ENCODE measurements at places on chromosomes 5 and 9. TPM values are rescaled to one million over a fixed set of nuclear protein-coding genes. Genes with fewer than 3 reads are reported as not detected.

- no peak for DNase-seq
- no peaks in the 10 kb centered on the region for H3K4me1 ChIP-seq
- no peaks in the 10 kb centered on the region for H3K36me3 ChIP-seq
- no peak overlapping the region for H3K27ac ChIP-seq
- no peak overlapping the region for H3K4me3 ChIP-seq
These were observed 148.5 kb downstream of the NMUR2 start for GRCh38 chr5:152256580-152256979.

- no peak overlapping the region for H3K4me3 ChIP-seq
- H3K27me3 ChIP-seq: no peaks in the 10 kb centered on the region
These were observed 82.4 kb downstream of the PPP2R2B start for GRCh38 chr5:146796144-146796543.

GRCh38 chr9:5269249-5269715, 35.2 kb downstream of the RLN2 start:
- H3K27ac ChIP-seq: no peak overlapping the region
- H3K36me3 ChIP-seq: no peaks in the 10 kb centered on the region
- DNase-seq: no peak
- no peaks in the 10 kb centered on the region for H3K27me3 ChIP-seq
- no peaks in the 10 kb centered on the region for H3K4me1 ChIP-seq

- DNase-seq: no peak
- H3K4me3 ChIP-seq: no peak overlapping the region
- no peaks in the 10 kb centered on the region for H3K27me3 ChIP-seq
- no peak overlapping the region for H3K27ac ChIP-seq
These were observed 62.5 kb downstream of the GNAQ start for GRCh38 chr9:77969083-77969482.

DNA sequence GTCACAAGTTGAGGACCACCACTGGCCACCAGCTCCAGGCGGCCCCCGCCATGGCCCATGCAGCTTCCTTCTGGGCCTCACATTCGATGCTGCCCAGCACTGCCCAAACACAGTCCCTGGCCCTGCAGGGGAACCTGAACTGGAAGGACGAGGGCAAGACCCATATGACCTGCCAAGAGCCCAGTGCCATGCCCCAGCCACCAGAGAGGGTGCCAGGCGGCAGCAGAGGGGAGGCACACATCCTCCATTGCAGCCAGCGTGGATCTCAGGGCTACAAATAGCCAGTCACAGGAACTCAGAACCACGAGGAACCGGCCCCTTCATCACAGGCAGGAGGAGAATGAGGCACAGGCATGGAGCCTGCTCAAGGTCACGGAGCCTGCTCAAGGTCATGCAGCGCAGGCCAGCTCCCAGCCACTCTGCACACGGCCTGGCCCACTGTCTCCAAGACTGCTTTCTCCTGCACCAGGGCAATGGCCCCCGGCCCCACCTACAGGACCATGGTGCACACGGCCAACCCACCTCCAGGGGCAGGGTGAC, 69.6 kb downstream of the SEMA4D start:
- no peak overlapping the region for H3K27ac ChIP-seq
- no peaks in the 10 kb centered on the region for H3K36me3 ChIP-seq
- H3K27me3 ChIP-seq: no peaks in the 10 kb centered on the region
- no peaks in the 10 kb centered on the region for H3K4me1 ChIP-seq
- H3K4me3 ChIP-seq: no peak overlapping the region

- no peak overlapping the region for H3K27ac ChIP-seq
- no peaks in the 10 kb centered on the region for H3K27me3 ChIP-seq
- DNase-seq: no peak
- no peaks in the 10 kb centered on the region for H3K4me1 ChIP-seq
- H3K36me3 ChIP-seq: no peaks in the 10 kb centered on the region
These were observed 156.5 kb downstream of the CDH9 start for GRCh38 chr5:26881901-26882300.

DNA sequence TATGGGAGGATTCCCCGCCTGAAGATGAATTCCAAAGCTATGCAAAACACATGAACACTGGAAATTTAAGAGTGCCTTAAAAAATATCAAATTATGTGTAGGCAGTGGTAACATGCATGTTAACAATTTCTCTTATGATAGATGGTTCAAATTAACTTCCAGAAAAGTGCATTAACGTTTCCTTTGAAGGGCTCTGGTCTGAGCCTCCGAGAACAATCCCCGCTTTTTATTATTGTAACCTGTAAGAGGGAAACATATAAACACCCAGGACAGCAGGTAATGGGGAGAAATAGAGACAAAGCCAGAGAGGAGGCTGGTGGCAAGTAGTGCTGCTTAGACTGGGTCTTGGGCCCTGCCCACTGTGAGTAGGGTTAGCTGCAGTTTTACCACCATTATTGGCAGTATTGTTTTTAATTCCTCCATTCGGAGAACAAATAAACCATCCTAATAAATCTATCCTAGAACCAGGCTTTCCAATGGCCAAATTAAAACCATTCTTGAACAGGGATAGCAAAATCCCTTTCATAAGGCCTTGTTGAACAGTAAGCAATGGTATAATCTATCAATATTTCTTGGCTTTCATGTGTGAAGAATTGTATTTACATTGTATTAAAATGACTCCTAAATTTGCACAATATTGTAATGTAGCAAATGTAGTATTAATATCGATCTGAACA, 6.3 kb downstream of the NR2F1 start:
- H3K36me3 ChIP-seq: no peaks in the 10 kb centered on the region
- DNase-seq: no peak

DNA sequence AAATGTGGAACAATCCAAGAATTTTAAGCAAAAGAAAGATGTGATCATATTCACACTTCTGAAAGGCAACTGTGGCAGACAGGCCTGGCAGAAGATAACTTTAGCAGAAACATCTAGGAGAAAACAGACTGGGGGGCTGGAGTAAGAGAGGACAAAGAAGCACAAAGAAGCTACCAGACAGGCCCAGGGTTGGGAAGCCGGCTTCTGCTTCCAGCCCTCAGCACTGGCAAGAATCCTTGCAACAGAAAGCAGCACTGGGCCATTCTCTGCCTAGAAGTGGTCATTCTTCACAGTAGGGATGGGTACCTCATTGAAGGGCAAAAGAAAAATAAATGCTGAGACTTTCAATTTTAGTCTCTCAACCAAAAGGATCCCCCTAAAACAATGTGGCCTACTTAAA, 49.6 kb downstream of the EFNA5 start:
- no peaks in the 10 kb centered on the region for H3K4me1 ChIP-seq
- H3K4me3 ChIP-seq: no peak overlapping the region
- H3K27me3 ChIP-seq: no peaks in the 10 kb centered on the region
- no peak overlapping the region for H3K27ac ChIP-seq

DNA sequence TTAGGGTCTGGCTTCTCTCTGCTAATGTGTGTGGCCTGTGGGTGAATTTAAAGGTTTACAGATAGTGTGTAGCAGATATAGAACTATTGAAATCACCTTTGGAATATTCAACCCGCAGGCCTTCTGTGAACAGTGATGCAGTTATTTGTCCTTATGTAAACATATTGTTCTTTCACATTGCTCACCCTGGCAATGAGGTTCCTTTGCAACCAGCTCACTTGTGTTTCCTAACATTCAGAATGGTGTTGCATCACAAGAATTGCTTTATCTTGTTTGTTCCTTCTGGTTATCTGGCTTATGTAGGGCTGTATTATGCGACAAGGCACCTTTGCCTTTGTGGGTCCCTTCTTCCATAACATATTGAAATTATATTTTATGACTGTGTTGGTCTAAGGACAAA, 370.3 kb downstream of the NNT start:
- H3K27me3 ChIP-seq: no peaks in the 10 kb centered on the region
- DNase-seq: no peak
- H3K27ac ChIP-seq: no peak overlapping the region
- no peak overlapping the region for H3K4me3 ChIP-seq

- no peak overlapping the region for H3K27ac ChIP-seq
- H3K4me1 ChIP-seq: peaks cover 39% of the 10 kb centered on the region
- no peak for DNase-seq
These were observed 165.7 kb upstream of the DMRT1 start for GRCh38 chr9:675697-676370.

- no peaks in the 10 kb centered on the region for H3K27me3 ChIP-seq
- DNase-seq: no peak
- no peak overlapping the region for H3K4me3 ChIP-seq
- peaks cover 66% of the 10 kb centered on the region for H3K36me3 ChIP-seq
These were observed 37.9 kb downstream of the RNF44 start for GRCh38 chr5:176499273-176499672.

DNA sequence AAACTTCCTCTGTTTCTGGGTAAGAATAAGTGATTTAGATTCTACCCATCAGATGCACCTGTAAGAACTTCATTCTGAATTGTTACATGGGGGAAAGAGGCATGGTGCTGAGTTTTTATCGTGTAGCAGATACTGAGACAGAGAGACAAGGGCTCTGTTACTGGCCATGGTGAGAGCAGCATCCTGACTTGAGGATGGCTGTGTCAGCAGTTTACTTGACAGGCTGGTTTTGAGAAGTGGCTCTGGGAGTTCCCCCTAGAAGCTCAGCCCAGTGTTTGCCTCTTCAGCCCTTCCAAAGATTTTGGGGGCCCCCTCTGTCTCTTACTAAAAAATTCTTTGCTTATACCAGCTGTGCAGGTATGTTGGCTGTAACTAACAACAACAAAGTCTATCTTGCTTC, 510.5 kb downstream of the LRRC70 start:
- no peak overlapping the region for H3K27ac ChIP-seq
- no peak overlapping the region for H3K4me3 ChIP-seq
- DNase-seq: no peak
- no peaks in the 10 kb centered on the region for H3K36me3 ChIP-seq
- H3K27me3 ChIP-seq: no peaks in the 10 kb centered on the region
- no peaks in the 10 kb centered on the region for H3K4me1 ChIP-seq

- no peak for DNase-seq
- H3K4me3 ChIP-seq: no peak overlapping the region
- H3K27me3 ChIP-seq: no peaks in the 10 kb centered on the region
- no peaks in the 10 kb centered on the region for H3K4me1 ChIP-seq
These were observed 133.7 kb upstream of the ASTN2 start for GRCh38 chr9:117548556-117548955.

DNA sequence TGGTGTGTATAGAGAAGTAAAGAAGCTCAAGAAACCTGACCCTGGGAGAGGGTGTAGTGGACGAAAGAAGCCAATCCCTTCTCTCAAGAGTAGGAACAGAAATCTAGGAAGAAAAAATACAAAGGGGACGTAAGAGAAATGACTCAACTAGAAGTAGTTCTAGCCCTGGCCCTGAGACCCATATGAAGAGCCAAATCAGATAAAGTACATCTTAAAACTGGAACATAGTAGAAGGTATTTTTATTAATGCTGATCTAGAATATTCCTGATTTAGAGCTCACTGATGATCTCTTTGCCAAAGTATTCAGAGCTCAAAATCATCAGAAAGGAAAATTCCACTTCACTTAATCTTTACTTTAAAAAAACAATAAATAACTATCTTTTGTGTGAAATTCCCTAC, 184.8 kb downstream of the MLLT3 start:
- H3K4me1 ChIP-seq: peaks cover 31% of the 10 kb centered on the region
- DNase-seq: no peak
- no peak overlapping the region for H3K4me3 ChIP-seq
- H3K36me3 ChIP-seq: no peaks in the 10 kb centered on the region
- H3K27me3 ChIP-seq: no peaks in the 10 kb centered on the region

DNA sequence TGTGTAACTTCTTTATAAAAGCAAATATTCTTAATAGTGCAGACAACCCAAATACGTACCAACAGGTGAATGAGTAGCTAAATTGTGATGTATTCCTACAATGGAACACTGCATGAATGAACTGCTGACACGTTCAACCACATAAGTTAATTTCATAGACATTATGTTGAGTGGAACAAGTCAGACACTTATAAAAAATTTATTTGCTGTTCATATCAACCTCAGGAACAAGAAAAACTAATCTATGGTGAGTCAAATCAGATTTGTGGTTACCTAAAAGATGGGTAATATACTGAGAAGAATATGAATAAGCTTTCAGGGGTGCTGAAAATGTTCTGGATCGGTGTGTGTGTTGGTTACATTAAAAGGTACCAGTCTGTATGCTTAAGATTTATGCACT, 35.7 kb downstream of the INVS start:
- no peaks in the 10 kb centered on the region for H3K27me3 ChIP-seq
- no peak overlapping the region for H3K27ac ChIP-seq
- H3K4me1 ChIP-seq: no peaks in the 10 kb centered on the region
- H3K4me3 ChIP-seq: no peak overlapping the region
- no peak for DNase-seq

- no peak for DNase-seq
- H3K4me1 ChIP-seq: peaks cover 23% of the 10 kb centered on the region
- H3K27ac ChIP-seq: peak overlapping the region; percentile 26
- H3K36me3 ChIP-seq: no peaks in the 10 kb centered on the region
These were observed 4.4 kb upstream of the CREBRF start for GRCh38 chr5:173051746-173052145.

DNA sequence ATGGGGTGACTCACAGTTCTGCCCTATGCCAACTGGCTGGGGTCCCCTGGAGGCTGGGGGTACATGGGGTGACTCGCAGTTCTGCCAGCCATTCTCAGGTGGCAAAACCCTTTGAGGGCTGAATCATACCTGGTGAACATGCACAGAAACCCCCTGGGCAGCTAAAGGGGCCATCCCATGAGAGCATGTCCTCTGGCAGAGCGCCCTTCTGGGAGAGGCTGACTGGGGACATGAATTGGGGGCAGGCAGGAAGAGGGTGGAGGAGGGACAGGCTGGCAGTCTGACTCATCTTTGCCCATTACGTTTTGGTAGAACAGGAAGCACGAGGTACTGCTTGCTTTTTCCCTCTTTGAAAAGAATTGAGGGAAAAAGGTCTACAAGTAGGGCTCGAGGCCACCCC, 16.7 kb downstream of the TRAF1 start:
- no peak overlapping the region for H3K4me3 ChIP-seq
- DNase-seq: no peak
- no peak overlapping the region for H3K27ac ChIP-seq

- no peak for DNase-seq
- no peak overlapping the region for H3K27ac ChIP-seq
- no peaks in the 10 kb centered on the region for H3K4me1 ChIP-seq
- no peak overlapping the region for H3K4me3 ChIP-seq
- H3K36me3 ChIP-seq: no peaks in the 10 kb centered on the region
These were observed 148.5 kb upstream of the MRPS30 start for GRCh38 chr5:44660251-44660650.

DNA sequence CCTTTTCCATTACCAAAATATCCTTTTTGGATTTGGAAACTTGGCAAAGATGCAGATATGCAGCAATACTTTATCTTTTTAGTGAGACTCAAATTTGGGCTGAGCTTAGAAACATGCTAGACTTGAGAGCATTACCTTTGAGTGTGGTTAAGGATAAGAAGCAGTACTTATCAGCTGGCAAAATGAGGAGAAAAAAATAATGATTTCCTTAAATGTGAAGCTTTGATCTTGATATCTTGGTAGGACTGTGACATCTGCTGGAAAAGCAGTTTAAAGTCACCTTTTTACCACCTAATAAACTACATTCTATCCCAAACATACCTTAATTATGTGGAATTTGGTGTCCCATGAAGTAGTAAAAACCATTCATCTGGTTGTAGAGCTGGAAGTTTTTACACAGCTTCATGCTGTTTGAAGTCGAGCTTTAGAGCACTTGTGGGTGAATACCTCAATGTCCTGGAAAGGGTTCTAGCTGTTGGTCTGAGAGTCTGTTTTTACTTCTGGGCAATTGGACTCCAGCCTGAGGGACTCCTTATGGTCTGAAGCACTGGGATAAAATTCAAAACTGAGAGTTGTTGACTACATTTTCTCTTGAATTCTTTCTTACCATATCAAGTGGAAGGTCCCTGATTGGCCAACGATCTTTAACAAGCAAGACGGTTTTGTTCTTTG, 53.4 kb downstream of the LRRC70 start:
- no peaks in the 10 kb centered on the region for H3K4me1 ChIP-seq
- H3K27me3 ChIP-seq: no peaks in the 10 kb centered on the region
- no peak overlapping the region for H3K4me3 ChIP-seq
- no peak for DNase-seq

KCNMB1 gene
- 47.1 TPM for total RNA-seq

PCDHGA5 gene
- total RNA-seq: 8.3 TPM

SPINK4 gene
- total RNA-seq: not detected

ZNF367 gene
- total RNA-seq: 1.4 TPM

Data from sigmoid colon (tissue), 7 donors.